NCI-H1105 (cell line): ENCODE measurements at places on chromosomes 12 and 14.
A peak's percentile ranks its signal among the peaks of the same experiment; 100 is the strongest.

- DNase-seq = no peak
These were observed 17.5 kb downstream of the APPL2 start for GRCh38 chr12:105218434-105218833.

- DNase-seq = no peak
These were observed 141.6 kb upstream of the MAX start for GRCh38 chr14:65243766-65244442.

GRCh38 chr14:91817566-91818325 is 49.6 kb downstream of the TC2N start:
- DNase-seq = no peak

GRCh38 chr12:43318021-43318420 is 234.0 kb downstream of the ADAMTS20 start:
- DNase-seq = no peak

- peak; percentile 19 for DNase-seq
These were observed 31.0 kb upstream of the NPFF start for GRCh38 chr12:53538209-53538689.

- DNase-seq = no peak
These were observed 486.3 kb downstream of the LRIG3 start for GRCh38 chr12:58433959-58434358.
